DMS153 (cell line): ENCODE measurements at places on chromosomes 5 and 9.

- no peak for DNase-seq
Measured at GRCh38 chr5:139995929-139996328, 47.2 kb downstream of the NRG2 start.

GRCh38 chr5:36575361-36575781, 31.0 kb upstream of the SLC1A3 start:
- no peak for DNase-seq

- DNase-seq: no peak
Measured at GRCh38 chr9:107485458-107486043, 4.0 kb downstream of the KLF4 start.

- DNase-seq: no peak
Measured at GRCh38 chr9:82117026-82117811, 128.6 kb downstream of the SPATA31D1 start.

GRCh38 chr5:348726-349125, 27.2 kb downstream of the AHRR start:
- DNase-seq: no peak

- DNase-seq: no peak
Measured at GRCh38 chr9:87226896-87227295, 270.8 kb upstream of the DAPK1 start.

GRCh38 chr9:12516573-12516972, 176.6 kb upstream of the TYRP1 start:
- DNase-seq: no peak

- no peak for DNase-seq
Measured at GRCh38 chr9:137978262-137978714, 100.7 kb downstream of the CACNA1B start.

- no peak for DNase-seq
Measured at GRCh38 chr5:133229931-133230664, 178.3 kb downstream of the HSPA4 start.

DNA sequence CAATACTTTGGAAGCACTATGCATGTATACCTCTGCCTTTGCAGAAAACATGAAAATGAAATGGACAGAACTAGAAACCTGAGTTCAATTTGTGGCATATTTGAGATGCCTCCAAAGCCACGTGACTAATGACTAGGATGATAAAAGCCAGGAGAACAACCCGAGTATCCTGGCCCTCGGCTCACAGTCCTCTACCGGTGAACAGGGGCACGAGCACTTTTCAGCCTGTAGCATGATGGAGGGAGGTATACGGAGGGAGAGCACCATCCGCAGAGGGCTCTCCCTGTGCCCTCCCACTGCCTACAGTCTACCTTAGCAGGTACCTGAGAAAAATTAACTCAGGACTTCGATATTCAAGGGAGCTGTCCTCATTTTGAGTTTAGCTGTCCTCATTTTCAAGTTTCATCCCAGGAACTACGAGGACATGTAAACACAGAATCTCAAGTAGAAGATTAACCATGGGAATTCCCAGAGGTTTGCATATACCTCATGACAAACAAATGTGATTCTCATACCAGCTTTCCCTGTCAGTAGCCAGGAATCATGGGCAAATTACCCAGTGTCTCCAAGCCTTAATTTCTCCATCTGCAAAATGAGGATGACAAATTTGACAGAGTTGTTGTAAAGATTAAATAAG, 249.3 kb downstream of the DNAH5 start:
- no peak for DNase-seq

DNA sequence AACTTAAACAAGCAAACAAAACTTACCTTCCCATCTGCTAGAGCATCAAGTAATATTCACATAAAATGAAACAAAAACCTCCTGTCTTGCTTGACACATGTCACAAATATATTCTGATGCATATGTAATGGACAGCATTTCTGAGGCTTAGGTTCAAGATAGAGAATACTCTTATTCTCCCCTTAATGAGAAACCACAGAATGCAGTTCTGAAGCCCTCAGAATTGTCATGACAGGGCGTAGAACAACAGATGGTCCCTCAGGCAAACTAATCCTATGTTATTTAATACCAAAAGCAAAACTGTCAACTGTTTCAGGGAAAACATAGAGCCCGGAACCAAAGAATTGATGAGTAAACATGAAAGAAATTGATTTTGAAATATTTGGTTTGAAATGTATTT, 229.9 kb upstream of the RIOK2 start:
- DNase-seq: no peak

DNA sequence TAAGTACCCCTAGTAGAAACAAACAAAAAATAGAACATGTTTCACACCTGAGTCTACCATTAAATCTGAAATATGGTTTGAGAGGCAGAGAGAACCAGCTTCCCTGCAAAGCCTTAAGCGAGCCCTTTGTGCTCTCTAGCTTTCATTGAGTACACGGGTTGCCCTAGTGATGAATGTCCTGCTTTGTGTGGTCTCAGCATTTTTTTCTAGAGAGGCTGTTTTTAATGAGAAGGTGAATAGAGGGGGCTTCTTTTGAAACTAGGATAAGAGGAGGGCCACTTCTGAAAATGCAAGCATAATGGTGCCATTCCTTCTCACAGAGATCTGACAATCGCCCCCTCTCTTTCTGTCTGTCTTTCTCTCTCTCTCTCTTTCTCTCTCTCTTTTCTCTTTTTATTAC, 131.3 kb downstream of the MACIR start:
- no peak for DNase-seq

DNA sequence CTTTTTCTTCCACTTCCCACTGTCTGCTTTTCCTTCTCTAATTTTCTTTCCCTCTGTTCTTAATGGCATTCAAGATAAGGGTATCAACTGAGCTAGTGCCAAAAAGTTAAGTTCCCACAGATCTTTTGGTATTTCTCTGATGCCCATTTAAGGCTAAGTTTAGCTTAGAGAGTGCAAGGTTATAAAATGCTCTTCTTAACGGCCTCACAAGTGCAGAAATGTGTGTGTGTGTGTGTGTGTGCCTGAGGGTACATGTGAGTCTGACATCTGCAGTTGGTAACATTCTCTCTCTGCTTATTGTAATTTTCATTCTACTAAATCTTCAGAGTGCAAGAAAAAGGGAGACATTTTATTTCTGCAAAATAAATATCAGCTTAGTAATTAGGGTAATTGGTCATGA, 24.2 kb downstream of the FBN2 start:
- DNase-seq: no peak

DNA sequence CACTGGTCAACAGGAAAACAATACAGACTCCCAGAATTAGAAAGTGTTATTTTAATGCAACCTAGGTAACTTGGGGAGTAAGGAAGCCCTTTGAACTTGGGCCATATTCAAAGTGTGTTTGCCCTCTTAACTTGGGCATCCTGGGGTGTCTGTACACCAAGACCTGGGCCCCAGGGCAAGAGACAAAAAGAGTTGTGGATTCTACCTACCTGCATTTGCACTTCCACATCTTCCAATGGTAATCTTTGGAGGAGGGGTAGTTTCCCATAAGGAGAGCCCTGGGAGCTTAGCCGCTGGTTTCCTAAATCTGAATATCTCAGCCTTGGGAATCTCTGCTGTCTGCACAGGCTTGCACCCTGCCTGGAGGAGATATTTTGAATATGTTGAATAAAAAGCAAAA, 8.5 kb downstream of the WNT8A start:
- DNase-seq: no peak

DNA sequence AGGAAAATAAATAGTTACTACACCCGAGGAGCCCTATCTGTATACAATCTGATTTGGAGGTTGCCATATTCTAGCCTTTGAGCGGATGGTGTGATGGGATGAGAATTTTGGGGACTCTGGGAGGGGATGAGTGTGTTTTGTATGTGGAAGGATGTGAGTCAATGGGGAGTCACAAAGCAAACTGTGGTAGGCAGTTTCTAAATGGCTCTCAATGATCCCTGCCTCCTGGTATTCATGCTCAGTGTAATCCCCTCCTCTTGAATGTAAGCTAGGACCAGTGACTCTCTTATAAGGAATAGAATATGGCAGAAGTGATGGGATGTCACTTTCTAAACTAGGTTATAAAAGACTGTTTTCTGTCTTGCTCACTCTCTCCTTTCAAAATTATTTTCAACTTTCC, 205.7 kb upstream of the RIOK2 start:
- no peak for DNase-seq

- DNase-seq: no peak
Measured at GRCh38 chr9:136969774-136970173, 7.5 kb upstream of the PTGDS start.

GRCh38 chr9:130432362-130432761, 12.4 kb upstream of the ASS1 start:
- no peak for DNase-seq

- DNase-seq: no peak
Measured at GRCh38 chr5:29005386-29005785, 1967.0 kb upstream of the CDH9 start.

GRCh38 chr5:105581988-105582690, 2019.5 kb upstream of the NUDT12 start:
- no peak for DNase-seq

DNA sequence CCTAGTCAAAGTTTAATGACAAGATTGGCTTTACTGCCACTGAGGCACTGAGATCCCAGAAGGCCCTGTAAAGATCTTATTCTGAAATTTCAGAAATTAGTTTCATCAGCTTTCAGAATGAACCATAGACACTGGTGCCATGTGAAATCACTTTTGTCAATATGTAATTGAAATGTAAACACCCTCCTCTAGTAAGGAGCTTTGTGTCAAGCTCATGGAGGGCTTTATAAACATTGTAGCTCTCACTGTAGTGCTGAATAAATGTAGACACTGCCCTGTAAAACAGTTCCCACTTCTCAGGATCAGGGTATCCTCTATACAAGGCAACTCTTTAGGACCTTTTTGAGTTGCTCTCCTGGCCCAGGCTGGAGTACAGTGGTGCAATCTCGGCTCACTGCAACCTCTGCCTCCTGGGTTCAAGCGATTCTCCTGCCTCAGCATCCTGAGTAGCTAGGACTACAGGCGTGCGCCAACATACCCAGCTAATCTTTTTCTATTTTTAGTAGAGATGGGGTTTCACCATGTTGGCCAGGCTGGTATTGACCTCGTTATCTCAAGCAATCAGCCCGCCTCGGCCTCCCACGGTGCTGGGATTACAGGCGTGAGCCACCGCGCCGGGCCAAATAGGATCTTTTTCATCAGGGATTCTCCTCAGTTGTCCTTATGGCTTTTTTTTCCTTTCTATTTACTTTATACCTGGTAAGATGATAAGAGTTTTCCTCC, 1823.9 kb upstream of the CDH9 start:
- peak; percentile 83 for DNase-seq

DNA sequence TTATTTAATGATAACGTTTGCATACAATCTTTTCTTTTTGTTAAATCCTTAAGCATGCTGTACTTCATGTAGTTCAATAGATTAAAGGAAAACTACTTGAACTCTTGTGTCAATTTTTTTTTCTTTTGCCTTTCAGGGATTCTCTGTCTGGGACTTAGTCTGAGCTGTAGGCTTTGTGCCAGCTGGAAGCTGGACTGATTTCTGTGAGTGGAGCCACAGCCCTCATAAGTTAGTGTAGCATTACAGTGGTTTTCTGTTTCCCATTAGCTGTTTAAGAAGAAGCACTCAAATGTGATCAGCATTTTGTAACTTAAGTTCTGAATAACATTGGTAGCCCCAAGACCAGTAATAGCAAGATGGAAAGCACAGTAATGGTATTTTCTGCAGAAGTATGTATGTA, 330.6 kb upstream of the MEF2C start:
- no peak for DNase-seq

DNA sequence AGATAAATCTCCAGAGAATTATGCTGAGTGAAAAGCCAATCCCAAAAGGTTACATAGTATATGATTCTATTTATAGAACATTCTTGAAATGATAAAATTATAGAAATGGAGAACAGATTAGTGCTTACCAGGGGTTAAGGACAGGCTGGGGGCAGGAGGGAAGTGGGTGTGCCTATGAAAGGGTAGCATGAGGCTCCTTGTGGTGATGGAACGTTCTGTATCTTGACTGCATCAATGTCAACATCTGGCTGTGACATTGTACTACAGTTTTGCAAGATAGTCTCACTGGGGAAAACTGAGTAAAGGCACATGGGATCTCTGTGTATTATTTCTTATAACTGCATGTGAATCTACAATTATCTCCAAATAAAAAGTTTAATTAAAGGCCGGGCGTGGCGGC, 22.3 kb downstream of the ORM2 start:
- DNase-seq: no peak

DNA sequence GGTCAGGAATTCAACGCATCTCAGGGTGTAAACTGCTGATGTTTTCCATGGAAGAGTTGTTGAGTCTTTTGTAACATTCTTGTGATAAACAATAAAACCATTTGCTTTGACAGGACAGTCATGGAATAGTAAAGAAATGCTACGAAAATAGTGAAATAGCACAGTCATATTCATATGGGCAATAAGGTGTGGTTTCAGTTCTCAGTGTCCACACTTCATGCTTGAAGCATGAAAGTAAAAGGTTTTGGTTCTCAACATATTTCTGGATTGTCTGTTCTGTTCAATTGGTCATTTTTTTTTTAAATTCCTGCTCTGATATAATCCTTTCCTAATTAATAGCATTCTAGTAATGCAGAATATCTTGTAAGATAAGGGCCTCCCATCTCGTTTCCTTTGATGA, 467.6 kb upstream of the ZNF608 start:
- DNase-seq: no peak

- DNase-seq: no peak
Measured at GRCh38 chr5:16574789-16575721, 41.7 kb downstream of the RETREG1 start.

GRCh38 chr9:79371948-79372555, 199.7 kb upstream of the TLE4 start:
- DNase-seq: no peak

DNA sequence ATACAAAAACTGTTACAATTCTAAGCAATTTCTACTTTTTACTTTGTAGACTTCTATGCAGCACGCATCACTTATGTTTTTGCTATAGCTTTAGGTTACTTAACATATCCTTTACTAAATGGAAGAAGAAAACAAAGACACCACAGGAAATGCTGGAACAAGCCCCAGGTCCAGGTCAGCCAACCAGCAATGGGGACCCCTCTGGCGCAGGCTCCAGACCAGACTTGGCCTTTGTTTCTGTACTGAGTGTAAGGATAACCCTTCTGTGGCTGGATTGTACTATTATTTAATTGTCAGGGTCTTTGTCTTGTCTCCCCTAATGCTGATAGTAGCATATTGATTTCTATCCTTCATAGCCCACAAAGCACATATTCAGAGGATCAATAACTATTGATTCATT, 4.2 kb downstream of the SEMA4D start:
- no peak for DNase-seq

DNA sequence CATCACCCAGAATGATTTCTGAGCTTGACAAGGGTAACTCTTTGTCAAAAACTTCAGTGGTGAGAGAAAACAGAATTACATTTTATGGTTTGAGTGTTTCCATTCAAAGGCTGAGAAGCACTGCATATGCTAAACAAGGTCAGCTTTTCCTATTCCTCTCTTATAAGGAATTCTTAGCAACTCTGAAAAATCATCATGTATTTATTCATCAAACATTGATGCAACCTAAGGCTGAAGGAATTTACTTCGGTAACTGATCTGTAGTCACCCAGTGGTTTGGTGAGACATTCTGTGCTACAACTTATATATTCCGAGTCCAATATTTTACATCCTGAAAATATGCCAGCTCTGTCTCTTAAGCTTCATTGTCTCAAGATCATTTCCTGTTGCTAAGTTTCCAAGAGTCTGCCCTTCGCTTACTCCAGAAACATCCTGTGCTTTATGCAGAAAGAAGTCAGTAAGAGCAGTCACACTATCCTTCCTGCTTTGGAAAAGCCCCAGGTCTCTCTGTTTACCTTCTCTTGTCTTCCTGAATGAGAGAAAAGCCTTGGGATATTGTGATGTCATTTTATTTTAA, 176.6 kb upstream of the TBCA start:
- no peak for DNase-seq
